Cerebellar nuclear complex (tissue), 1 donor: ENCODE measurements at places on chromosomes 5 and 9.

- DNase-seq: no peak
Measured at GRCh38 chr5:75519761-75520160, 8.1 kb downstream of the POLK start.

GRCh38 chr9:90724112-90724511, 77.5 kb upstream of the SYK start:
- DNase-seq: no peak

- no peak for DNase-seq
Measured at GRCh38 chr5:16656561-16657191, 39.9 kb upstream of the RETREG1 start.

DNA sequence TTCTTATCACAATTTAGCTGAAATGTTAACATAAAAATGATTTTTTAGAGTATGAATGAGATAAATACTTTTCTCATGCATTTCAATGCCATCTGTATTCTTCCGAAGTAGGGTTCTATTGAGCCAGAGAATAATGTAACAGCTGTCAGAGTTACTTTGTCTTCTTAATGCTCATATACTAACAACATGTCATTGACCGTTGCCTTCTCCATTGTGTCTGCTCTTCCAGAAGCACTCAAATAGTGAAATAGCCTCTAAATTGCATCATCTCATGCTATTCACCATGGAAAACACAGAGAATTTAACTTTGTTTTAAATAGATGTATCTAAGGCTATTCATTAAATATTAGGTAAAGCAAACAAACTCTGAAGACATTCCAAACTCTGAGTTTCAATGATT, 1875.9 kb upstream of the CDH9 start:
- DNase-seq: no peak

DNA sequence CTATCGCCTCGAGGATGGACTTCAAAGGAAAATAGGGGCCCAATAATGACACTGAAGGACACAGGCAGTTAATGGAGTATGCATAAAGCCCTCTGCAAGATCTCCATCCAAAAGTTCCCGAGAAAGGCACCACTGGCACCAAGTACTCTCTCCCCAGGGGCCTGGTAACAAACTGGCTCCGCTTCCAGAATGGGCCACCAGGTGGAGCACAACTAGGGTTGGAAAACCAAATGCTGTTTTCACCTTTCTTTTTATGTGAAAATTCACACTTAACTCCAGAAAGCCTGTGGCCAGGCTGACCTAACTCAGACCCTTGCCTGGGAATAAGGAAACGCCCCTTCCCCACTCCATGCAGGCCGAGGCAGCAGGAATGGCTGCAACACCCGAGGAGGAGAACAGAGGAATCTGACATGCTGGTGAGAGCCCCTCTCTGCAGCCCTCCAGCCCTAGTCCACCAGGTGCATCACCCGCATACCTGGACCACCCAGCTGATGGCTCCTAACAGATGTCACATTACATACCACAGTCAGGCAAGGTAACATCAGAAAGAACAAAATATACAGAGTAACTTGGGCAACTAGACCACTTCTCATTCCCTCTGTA, 42.8 kb downstream of the CAMSAP1 start:
- no peak for DNase-seq

GRCh38 chr5:83817591-83817990, 96.9 kb upstream of the HAPLN1 start:
- DNase-seq: no peak
